Fibroblast of the aortic adventitia (primary cell): ENCODE measurements at places on chromosomes 1 and 21. TPM values are rescaled to one million over a fixed set of nuclear protein-coding genes. Genes with fewer than 3 reads are reported as not detected.

CATSPERE gene
- total RNA-seq = 0.49 and 1.1 TPM in 2 replicates

RGS7 gene
- 0.63 TPM in 1 of 2 replicates, not detected in the other for total RNA-seq

SELP gene
- under 0.01 TPM in 1 of 2 replicates, not detected in the other for total RNA-seq

ADGRB2 gene
- total RNA-seq = 7.9 and 11.3 TPM in 2 replicates

SPRR1A gene
- not detected in 2 replicates for total RNA-seq
